ENCODE measurements at places on chromosomes 4 and X.

- DNase-seq = no peak
Observed at GRCh38 chr4:137754652-137755471, 222.6 kb upstream of the PCDH18 start.

GRCh38 chr4:121860121-121860520 is 10.2 kb downstream of the BBS7 start:
- DNase-seq = no peak

DNA sequence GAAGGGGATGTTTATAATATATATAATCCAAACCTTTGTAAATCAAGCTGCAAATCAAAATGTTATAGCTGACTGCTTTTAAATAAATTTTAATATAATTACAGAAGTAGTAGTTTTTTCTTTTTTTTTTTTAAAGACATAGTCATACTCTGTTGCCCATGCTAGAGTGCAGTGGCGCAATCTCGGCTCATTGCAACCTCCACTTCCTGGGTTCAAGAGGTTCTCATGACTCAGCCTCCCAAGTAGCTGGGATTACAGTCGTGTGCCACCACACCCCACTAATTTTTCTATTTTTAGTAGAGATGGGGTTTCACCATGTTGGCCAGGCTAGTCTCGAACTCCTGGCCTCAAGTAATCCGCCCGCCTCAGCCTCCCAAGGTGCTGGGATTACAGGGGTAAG is 178.7 kb downstream of the FBXW7 start:
- DNase-seq = no peak

DNA sequence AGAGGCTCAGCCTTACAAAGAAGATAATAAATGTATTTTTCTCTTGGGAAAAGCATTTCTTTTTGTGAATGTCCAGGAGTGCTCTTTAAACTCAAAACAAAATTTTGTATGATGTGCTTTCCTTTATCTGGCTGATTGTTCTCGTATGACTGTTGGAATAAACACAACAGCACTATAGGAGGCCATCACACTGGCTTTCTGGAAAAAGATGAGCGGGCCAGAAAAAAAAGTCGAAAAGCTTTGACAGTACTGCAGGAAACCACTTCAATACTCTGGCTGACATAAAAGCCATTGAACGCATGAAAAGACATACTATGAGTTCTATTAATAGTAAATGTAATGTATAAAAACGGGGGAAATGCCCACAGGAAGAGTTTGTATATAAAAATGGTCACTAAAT is 64.7 kb upstream of the CTSO start:
- no peak for DNase-seq

- no peak for DNase-seq
Observed at GRCh38 chrX:70969635-70970481, 39.0 kb upstream of the SLC7A3 start.

GRCh38 chrX:129478516-129478915 is 44.8 kb downstream of the SMARCA1 start:
- no peak for DNase-seq

- no peak for DNase-seq
Observed at GRCh38 chr4:76326515-76326914, 20.0 kb downstream of the STBD1 start.

DNA sequence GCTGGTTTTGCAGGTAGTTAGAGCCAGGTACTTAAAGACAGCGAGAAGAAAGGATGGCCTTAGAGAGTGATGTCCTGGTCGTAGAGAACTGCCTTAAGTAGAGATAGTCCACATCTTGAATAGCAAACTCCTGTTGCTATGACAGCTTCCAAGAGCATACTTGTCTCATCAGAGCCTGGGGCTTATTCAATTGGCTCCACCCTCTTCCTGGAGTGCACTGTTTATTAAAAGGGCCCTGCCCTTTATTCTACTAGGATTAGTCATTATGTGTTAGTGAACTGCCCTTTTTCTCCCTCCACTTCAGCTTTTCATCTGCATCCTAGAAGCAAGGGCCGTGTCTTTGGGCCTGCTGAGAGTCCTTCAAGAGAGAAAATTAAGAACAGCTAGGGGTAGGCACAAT is 94.5 kb upstream of the EOLA2 start:
- DNase-seq = no peak

GRCh38 chr4:78989697-78990270 is 50.5 kb upstream of the PAQR3 start:
- no peak for DNase-seq

DNA sequence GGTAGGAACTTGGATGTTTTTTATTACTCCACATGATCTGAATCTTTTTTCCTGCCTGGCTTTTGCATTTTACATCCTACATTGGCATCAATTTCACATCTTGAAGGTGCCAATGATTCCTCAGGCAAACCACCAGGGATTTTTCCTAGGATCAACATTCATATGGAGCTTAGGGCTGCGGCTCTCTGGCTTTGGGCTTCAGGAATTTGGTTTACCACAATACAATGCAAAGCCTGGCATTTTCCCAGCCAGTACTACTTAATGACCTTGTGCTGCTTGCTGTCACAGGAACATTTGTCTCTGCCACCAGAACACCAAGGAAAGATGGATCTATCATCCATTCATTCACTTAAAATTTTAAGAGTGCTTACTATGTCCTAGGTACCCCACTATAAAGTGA is 180.7 kb downstream of the PDGFC start:
- no peak for DNase-seq

- no peak for DNase-seq
Observed at GRCh38 chrX:154401045-154401799, 3.0 kb downstream of the RPL10 start.

DNA sequence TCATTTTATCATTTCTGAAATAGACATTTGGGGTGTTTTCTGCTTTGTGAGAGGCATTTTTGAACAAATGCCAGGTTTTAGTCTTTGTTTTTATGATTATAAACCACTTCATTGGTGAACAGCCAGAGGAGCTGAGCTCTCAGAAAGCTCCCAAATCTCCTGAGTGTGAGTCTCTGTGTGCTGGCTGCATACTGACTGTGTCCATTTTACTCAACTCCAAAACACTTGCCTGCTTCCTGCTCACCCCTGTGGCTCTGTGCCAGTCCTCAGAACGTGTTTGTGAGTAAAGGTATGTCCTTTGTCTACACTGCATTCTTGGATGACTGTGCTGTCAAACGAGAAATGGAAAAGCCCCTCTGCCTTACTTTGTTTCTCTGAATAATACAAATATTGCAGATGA is 5.4 kb upstream of the LRAT start:
- no peak for DNase-seq

GRCh38 chrX:136497556-136498052 is at the start of gene HTATSF1:
Gene HTATSF1, plus strand, starts transcription at chrX:136497592. Its CDS starts 93 bp downstream, at chrX:136497685.
- DNase-seq = no peak

- no peak for DNase-seq
Observed at GRCh38 chrX:45781901-45782553, 581.4 kb upstream of the DIPK2B start.

- DNase-seq = no peak
Observed at GRCh38 chrX:155611302-155611701, 1.4 kb downstream of the TMLHE start.

DNA sequence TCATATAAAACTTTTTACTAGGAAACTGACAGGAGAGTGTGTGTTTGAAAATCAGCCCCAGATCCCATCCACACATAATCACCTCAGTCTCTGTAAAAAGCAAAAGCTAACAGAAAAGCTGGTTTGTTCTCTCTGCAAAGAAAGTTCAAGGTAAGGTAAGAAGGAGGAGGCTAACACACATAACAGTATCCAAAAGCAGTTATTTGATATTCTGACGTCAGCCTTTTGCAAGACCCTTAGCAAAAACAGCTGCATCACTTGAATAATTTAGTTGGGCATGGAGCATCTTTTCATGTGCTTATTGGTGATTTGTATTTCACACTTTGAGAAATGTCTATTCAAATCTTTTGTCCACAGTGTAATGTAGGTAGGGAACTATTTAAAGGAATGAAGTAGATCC is 5.5 kb downstream of the TCEAL9 start:
- no peak for DNase-seq

DNA sequence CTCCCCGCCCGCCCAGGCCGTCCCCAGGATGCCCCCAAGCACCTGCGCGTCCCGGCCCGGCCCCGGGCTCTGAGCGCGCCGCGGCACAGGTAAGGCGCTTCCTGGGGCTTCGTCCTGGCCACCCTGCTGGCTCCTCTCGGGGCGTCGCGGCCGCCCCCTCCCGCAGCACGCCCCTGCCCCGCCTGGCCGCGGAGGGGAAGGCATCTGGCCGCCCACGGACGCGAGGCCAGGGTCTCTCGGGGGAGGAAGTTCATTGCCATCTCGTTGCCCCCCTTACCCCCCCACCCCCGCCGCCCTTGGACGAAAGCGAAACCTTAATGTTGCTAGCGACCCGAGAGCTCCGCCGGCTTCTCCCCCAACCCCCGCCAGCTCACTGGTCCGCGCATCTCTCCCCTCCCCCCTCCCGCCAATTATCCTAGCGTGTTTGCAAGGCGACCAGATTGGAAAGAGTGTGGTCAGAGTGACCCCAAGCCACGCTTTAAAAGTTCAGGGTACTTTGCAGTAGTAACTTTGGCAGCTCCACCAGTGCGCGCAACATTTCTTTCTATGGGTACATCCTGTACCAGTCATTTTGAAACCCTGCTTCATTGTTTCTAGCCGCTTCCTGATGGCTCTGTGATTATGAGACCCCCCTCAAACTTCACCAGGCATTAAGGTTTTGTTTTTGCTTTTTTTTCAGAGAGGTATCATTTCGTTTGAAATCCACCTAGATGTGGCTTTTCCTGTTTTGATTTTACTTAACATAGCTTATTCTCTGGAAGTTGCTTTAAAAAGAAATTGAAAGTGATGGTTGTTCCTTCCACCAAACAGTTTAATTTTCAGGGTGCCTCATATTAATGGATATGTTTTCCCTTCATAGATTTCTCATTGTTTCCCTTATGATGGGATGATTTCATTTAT is 626 bp downstream of the TBC1D1 start:
- DNase-seq = no peak

GRCh38 chr4:98515470-98515809 is 143.0 kb downstream of the TSPAN5 start:
- DNase-seq = no peak

DNA sequence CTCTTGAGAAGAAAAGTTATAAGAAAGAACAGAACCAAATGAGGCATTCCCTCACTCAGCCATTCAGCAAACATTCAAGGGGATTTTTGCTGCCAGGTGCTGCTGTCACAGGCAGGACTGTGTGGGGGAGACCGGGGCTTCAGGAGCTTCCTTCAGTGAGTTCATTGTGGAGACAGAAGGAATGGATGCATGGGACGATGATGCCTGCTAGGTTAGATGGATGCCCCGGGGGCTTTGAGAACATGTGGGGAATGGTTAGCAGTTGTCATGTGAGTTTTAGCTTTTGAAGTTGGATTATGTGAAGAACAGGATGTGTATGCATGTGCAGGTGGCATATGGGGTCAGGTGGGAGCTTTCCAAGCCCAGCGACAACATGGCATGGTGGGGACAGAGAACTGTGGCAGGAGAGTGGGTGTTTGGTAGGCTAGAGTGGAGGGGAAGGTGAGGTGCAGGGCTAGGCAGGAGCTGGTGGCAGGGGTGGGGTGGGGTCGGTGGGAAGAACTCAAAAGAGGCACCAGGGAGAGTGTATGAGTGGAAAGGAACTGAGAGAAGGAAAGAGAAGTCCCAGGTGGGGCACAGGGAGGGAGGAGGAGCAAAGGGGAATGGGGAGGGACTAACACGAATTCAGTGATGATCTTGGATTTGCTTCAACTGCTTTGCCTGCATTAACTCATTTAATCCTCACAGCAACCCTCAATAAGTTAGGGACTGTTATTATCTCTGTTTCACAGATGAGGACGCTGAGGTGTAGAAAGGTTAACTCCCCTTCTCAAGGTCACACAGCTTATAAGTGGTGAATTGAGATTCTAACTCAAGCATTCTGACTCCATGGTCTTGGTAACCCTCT is 8.4 kb downstream of the DCUN1D4 start:
- no peak for DNase-seq

GRCh38 chr4:98614662-98615061 is 43.7 kb downstream of the TSPAN5 start:
- DNase-seq = no peak

GRCh38 chr4:168647646-168648375 is 151.0 kb downstream of the PALLD start:
- DNase-seq = no peak

GRCh38 chrX:115602729-115603389 is 41.9 kb downstream of the PLS3 start:
- no peak for DNase-seq

DNA sequence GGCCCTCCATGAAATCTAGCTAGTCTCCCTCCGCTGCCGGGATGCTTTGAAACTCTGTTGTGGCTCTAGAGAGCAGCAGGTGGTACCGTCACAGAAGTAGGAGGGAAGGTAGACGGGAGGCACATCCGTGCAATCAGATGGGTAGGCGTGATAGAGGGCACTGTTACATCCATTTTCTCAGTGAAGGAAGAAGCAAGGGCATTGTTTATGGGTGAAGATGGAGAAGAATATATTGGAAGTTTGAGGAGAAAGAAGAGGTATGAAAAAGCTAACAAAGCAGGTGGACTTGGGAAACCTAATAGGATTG is 1.3 kb downstream of the ANAPC4 start:
- DNase-seq = no peak

- DNase-seq = no peak
Observed at GRCh38 chrX:115259238-115259875, 25.5 kb upstream of the LRCH2 start.

DNA sequence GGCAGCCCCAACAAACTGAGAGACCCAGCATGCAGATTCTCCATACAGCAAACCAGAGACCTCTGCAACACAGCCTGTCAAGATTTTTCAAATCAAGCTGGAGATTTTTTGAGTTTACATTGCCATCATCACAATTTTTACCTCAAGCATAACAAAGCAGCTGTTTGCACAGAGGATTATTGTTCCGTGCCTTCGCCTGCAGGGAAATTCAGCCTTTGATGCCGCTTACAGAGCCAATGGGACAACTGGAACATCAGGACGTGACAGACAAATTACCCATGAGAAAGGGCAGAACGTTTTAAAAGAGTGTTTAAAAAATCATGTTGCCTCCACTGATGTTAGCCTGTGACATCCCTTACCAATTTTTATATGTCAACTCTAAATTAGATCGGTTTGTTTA is 363.7 kb downstream of the FBXW7 start:
- no peak for DNase-seq

GRCh38 chrX:82757614-82758013 is 750.5 kb upstream of the POU3F4 start:
- no peak for DNase-seq

DNA sequence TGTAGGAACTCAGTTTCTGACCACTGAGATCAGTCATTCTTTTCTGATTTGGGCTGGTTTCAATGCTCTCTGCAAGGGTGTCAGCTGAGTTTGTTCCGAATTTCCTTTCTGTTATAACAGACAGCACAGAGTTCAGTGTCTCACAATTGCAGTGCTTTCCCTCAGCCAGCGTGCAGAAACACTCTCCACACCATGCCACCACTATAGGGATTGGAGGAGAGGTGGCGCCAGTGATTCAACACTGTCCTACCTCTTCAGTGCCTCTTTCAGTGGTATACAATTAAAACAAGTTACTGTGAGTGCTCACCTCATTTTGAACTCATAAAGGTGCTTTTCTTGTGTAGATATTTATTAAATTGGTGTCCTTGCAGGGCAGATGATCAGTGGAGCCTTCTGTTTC is 413.2 kb upstream of the CXorf51B start:
- no peak for DNase-seq

GRCh38 chr4:89491761-89492160 is 184.2 kb upstream of the GPRIN3 start:
- DNase-seq = no peak

GRCh38 chrX:87583679-87584078 is 66.1 kb downstream of the KLHL4 start:
- no peak for DNase-seq

GRCh38 chr4:169263791-169264392 is 6.9 kb downstream of the SH3RF1 start:
- DNase-seq = no peak
